ENCODE measurements at places on chromosomes 6 and 20.

DNA sequence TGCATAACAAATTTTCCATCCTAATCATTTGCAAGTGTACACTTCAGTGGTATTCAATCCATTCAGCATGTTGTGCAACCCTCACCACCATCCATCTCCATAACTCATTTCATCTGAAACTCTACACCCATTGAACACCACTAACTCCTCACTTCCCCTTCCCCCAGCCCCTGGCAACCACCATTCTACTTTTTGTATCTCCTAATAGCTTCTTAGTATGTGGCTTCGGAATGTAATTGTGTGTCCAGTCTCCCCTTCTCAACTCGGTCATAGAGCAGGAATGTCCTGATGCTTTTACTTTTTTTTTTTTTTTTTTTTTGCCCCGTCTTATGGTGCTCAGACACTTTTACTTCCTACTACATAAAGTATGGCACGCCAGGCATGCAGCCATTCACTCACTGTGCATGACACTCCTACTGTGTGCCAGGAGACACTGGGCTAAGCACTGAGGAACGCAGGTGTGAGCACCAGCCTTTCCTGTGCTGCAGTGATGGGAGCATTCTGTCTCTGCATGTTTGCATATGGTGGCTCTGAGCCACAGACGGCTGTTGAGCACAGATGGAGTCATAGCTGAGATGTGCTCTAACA lies 15.3 kb downstream of the HCK start:
- no peak for ATAC-seq

DNA sequence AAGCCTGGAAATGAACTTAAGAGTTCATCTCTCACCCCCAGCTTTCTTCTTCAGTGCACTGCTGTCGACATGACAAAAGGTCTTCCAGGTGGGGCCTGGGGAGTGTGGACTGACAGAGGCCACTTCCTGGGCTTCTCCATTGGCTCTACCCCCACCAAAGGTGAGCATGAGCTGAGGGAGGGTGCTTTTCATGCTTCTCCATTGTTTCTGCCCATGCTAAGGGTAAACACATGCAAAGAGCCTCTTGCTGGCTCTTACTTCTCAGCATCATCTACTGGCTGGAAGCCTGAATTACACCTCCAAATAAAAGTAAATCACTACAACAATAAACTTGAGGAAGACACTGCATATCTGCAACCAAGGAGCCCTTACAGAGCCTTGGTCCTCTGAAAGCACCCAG lies 227.2 kb downstream of the EPM2A start:
- ATAC-seq, result no peak

- no peak for ATAC-seq
These were observed 155.5 kb downstream of the LRFN2 start for GRCh38 chr6:40431706-40432105.

- no peak for ATAC-seq
These were observed 643.8 kb upstream of the AGPAT4 start for GRCh38 chr6:161917645-161918044.

- no peak for ATAC-seq
These were observed 48.6 kb downstream of the RALGAPA2 start for GRCh38 chr20:20663841-20664240.

DNA sequence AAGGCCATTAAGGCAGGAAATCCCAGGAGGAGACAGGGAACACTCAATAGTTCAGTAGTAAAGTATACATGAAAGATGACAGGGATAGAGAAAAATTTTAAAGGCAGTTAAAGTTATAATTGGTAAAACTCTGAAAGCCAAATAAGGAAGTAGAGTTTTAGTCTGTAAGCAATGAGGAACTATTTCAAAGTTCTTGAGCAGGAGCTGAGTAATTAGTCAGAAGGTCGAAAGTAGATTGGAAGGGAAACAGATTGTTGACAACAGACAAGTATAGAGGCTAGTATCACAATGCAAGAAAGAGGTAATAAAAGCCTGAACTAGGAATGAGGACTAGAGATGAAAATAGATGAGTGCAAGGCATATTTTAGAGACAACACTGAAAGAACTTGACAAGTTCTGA lies 150.3 kb downstream of the CDK19 start:
- no peak for ATAC-seq

- ATAC-seq, result no peak
These were observed 43.9 kb upstream of the GGTLC1 start for GRCh38 chr20:24032400-24032898.

DNA sequence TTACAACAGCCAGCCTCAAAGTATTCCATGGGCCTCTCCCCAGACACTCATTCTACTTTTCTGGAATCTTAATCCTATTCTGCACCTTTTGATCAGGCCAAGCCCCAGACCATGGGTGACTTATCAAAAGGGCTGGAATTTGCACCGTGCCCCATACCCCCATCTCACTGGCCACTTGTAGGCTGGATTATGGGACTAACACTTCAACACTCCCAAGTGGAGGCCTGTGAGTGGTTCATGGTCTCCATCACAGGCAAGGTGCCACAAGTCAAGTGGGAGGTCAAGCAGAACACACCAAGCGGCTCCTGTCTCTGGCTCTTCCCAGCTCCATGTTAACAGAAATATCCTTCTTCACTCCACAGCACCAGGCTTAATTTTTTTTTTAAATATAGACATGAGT lies 212.3 kb upstream of the HEY2 start:
- ATAC-seq, result no peak

DNA sequence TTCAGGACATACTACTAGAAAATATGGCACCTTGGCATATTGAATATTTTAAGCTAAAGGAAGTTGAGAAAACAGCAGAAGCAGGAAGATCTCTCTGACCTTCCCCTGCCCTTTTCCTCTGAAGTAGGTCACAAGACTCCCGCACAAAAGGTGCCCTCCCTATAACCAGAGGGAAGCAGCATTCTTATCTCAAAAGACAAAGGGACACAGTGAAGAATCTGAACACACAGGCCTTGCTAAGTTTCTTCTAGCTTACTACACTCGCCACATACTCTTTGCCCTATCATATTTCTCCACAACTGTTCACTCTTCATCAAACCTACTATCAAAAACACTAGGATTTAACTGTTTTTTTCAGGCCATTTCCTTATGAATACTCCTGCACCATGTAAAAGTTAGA lies 151.2 kb downstream of the ELOVL4 start:
- no peak for ATAC-seq

- no peak for ATAC-seq
These were observed 118.0 kb upstream of the CD93 start for GRCh38 chr20:23203951-23204730.

- ATAC-seq, result peak; percentile 42
These were observed 193.1 kb upstream of the ARG1 start for GRCh38 chr6:131379948-131380347.

DNA sequence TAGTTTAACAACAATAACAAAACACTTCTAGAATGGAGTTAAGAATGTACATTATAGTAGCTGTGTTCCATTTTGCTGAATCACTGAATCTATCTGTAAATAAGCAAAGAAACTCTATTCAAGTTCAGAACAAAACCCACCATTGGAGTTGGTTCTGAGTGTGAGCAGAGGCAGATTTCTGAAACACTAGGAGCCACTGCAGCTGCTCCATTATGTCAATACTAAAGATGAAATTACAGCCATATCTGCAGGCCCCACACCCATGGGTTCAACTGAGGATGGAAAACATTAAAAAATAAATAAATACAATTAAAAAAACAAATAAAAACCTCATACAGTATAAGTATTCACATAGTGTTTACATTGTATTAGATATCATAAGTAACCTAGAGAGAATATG lies 91.0 kb downstream of the REPS1 start:
- no peak for ATAC-seq

GRCh38 chr6:32867022-32867477 lies 13.1 kb downstream of the PSMB9 start:
- peak; percentile 29 for ATAC-seq

GRCh38 chr20:37944456-37944981 lies 41.6 kb downstream of the VSTM2L start:
- ATAC-seq, result no peak

DNA sequence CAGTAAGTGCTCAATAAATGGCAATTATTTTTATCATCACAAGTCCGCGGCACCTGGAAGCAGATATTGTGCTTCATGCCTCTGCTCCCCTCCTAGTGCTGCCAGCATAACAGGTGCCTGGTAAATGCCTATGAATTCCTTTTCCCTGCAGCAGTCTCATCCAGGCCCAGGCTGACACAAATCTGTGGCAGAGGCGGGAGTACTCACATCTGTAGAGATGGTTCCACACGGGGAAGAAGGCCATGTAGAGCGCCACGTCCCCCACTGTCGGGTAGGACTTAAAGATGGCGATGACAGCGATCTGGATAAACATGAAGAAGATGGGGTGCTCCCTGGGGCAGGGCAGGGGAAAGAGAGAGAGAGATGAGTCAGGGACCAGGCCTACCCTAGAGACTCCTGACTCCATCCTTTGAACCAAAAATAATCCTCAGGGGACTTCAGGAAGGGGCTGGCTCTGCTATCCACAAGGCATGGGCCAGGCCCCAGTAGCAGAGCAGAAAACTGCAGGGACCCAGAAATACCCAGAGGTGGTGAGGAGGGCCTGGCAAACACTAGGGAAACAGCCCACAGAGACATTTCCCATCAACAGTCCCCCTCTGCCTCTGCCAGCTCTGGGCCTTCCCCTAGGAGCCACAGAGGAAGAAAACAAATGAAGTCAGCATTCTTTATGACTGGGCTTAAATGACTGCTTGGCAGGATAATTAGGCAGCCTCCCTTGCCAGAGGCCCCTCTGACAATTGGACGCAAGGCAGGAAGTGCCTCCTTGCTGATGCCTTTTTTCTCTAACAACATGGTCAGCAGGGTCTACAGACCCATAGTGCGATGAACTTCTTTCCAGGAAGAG lies 23.0 kb downstream of the MAP1LC3A start:
- peak; percentile 89 for ATAC-seq

GRCh38 chr6:43257367-43258145 lies 14.3 kb downstream of the TTBK1 start:
- peak; percentile 36 for ATAC-seq

- ATAC-seq, result no peak
These were observed 1.2 kb downstream of the CDH4 start for GRCh38 chr20:61253264-61253639.

- ATAC-seq, result no peak
These were observed 96.3 kb downstream of the TRERF1 start for GRCh38 chr6:42355416-42355815.

DNA sequence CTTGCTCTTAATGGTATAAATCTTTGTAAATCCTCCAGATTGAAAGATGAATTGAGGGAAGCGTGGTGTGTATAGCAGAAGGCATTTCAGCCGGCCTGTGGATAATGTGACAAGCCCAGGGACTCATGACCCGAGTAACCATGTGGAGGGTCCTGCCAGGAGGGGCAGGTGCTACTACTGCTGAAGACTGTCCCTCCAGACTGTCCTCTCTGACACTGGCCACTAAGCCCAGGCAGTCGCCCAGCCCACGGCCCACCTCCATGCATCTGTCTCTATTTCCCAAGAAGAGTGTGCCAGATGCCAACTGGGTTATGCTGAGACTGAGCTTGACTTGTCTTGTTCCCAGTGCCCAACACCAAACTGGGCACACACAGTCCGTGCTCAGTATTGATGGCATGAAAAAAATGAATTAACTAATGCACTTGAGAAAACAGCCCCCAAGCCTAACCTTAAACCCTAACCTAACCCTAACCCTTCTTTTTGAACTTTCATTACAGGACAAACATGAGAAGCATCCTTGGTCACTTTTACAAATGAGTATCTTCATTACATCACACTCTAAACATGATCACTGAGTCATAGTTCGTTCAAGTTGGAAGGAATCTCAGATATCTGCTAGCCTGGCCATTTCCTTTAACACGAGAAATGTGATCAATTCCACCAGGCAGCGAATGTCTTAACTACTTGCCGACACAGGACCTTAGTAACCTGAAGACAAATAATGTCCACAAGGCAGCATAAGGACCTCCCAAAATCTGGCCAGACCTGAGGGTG lies 182.2 kb upstream of the RREB1 start:
- ATAC-seq, result no peak

DNA sequence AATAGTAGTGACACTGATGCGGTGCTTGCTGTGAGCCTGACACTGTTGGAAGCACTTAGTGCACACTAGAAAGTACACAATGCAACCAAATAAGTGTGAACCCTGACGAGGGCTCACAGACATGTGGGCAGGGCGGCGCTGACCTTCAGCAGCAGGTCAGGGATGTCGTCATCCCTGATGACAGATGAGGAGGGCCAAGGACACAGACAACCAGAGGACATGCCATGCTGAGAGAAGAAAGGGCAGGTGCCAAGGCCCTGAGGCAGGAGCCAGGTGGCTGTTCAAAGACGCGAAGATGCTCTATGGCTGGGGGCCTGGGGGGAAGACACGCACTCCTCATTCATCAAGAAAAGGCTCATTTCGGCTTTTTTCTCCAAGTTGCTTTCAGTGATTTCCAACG lies 176.4 kb upstream of the CST7 start:
- no peak for ATAC-seq

DNA sequence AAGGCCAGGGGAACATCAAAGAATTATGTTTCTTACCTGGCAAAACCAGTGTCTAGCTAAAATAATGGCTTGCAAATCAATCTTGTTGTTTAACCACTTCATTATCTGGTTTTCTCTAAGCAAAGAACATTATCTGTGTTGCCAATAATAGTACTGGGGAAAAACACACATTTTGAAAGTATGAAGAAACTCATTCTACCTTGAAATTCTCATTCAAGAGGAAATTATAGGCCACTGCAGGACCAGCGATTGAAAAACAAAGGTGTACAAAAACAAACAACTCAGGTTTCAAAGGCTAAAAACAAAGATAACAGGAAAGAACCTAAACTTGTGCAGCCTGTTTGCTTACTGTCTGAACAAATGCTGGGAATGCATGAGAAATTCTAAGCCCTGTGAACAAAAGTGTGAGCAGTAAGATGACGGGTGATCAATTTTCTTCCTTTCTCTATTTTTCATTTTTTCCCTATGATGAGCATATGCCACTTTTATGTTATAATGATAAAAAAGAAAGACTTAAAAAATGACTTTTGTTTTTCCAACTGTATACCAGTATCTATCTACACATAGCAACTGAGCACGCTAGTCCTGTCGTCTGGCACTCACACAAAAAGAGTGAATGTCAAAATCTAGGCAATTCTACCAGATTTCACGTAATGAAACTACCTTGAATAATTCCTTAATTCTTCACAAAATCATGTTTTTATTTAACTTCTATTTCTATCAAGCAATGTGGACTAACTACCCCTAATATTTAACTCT lies 117.9 kb downstream of the SGK1 start:
- no peak for ATAC-seq

DNA sequence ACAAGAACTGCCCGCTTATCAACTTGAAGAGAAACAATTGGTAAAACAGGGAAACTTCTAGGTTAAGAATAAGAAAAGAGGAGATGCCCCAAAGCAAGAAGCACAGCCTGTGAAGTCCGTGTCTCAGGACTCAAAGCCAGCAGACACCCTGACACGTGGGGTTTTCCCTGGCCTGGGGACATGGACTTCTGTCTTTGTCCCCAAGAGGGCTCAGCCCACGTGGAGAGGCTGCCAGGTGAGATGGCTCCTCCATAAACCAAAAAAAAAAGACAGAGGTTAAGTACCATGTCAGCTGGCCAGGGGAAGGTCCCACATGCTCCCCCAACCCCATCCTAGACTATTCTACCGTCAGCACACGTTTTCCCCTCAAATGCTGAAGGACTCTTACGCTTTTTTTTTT lies 9.9 kb downstream of the SERPINB6 start:
- ATAC-seq, result no peak

Measured in activated T-helper 17 cell treated with anti-CD3 and anti-CD28 coated beads, Interleukin-2, amount 50 U/mL, for 72 hours (primary cell).